ENCODE measurements at places on chromosomes 12 and 14.

DNA sequence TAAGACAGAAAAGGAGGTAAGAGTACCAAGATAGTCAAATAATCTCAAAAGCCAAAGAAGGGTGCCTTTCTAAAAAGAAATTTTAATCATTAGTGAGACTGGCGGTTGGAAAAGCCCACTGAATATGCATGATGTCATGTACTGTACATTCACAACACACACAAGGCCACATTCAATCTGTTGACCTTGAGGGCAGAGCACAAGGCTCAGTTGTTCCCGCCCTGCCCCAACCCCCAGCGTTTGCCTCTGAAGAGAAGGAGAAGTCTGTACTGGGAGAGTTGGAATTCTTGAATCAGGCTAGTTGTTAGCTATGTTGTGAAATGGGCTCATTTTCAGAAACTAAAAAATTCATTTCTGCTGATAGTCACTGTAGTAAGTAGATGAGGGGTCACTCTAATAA is 50.2 kb upstream of the NID2 start:
- no peak for DNase-seq

GRCh38 chr12:6688543-6688998 is 604 bp downstream of the ZNF384 start:
- DNase-seq = peak; percentile 35

- no peak for DNase-seq
Observed at GRCh38 chr14:46091819-46092218, 559.8 kb downstream of the RPL10L start.

DNA sequence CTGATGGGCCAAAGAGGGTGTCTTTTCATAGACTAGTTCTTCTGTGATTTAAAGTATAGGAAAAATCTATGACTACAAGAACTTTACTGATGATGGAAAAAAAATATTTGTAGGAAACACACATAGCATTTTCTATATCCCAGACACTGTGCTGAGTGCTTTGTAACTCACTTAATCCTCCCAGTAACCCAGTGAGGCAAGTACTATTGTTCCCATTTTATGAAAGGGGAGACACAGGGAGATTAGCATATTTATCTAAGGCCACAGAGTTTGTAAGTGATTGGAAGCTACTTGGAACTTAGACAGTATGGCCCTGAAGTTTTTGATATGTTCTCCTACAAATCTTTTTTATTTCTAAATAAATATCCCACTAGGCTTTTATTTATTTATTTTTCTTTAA is 19.9 kb downstream of the PRPF39 start:
- DNase-seq = no peak

DNA sequence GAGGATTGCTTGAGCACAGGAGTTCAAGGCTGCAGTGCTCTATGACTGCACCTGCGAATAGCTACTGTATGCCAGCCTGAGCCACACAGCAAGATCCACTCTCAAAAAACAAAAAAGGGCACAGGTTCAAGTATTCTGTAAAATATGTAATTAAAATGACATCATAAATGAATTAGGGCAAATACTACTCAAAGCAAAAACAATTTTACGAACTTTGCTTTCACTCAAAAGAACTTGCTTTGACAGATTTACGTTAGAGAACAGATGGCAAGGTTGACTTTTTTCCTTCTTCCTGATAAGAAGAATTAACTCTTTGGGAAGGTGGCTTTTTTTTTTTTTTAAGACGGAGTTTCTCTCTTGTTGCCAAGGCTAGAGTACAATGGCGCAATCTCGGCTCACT is 44.0 kb upstream of the EAPP start:
- no peak for DNase-seq

DNA sequence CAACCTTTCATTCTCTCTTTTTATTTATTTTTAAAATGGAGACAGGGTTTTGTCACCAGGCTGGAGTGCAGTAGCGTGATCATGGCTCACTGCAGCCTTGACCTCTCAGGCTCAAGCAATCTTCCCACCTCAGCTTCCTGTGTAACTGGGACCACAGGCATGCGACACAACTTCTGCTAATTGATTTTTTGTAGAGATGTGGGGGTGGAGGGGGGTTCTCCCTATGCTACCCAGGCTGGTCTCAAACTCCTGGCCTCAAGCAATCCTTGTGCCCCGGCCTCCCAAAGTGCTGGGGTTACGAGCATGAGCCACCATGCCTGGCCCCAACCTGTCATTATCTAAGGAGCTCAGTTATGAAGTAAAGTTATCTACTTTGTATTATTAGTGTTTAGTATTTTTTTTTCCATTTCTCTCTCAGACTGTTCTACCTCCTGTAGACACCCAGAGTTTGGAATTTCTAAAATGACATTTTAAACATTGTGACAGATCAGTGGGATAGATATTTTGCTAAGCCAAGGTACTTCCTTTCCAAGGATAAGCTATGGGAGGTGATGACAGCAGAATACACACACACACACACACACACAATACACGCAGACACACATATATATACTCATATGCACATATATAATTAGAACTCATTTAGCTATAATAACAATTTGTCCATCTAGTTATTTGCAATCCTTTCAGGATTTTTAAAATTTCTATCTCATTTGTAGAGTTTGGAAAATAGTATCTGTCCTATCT is 2.1 kb upstream of the USP44 start:
- DNase-seq = no peak

GRCh38 chr14:61750708-61751474 is 11.3 kb upstream of the SNAPC1 start:
- DNase-seq = peak; percentile 90

DNA sequence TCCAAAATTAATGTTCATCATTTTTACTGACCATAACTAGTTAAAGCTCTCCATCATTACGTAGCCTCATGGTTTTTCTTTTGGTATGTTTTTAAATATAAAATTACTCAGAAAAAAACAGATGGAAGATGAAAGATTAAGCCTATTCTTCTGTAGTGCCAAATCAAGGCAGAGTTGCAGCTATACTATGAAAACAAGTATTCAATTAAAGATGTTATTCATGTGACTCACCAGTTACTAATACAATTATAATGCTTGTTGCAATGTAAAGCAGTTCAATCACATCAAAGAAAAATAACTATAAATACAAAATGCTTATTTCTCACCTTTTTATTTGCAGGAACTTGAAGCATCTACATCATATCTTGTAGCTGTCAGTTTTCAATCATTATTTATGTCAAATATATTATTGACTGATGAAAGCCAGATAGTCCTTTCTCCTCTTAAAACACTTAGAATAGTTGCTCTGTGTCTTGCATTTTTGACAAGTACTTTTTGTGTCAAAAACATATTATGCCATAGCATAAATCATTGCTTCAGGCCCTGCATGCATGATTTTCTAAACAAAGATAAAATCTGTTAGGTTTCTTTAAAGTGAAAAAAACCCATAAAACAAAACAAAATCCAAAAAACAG is 36.0 kb upstream of the TRHDE start:
- DNase-seq = peak; percentile 71

DNA sequence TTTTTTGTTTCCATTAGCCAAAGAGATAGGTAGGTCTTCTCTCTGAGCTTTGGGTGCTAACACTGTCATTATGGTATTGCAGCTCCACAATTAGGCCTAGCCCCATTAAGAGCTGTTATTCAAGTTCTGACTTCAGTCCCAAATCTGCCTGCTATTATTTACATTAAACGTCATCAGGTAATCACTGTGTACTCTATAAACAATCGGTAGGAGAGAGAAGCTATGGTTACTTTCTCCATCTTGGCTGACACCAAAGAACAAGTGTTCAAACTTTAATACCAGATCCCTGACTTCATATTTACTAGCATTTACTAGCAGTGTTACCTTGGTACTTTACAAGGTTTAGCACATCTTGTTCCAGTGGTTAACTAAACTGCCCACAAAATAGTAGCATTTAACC is 305.1 kb upstream of the GARIN2 start:
- DNase-seq = no peak

GRCh38 chr14:64879635-64880220 is at the start of gene SPTB:
TSS of gene SPTB (minus strand) at chr14:64879907. CDS start at chr14:64823094, 56,813 bp downstream.
- peak; percentile 17 for DNase-seq
